ENCODE measurements at places on chromosomes 11 and 22. TPM values are rescaled to one million over a fixed set of nuclear protein-coding genes. Genes with fewer than 3 reads are reported as not detected.

GRCh38 chr11:75277991-75278790, 37.6 kb downstream of the TPBGL start:
- H3K36me3 ChIP-seq = peaks cover 71% of the 10 kb centered on the region
- no peaks in the 10 kb centered on the region for H3K27me3 ChIP-seq
- H3K4me1 ChIP-seq = peaks cover 32% of the 10 kb centered on the region

DNA sequence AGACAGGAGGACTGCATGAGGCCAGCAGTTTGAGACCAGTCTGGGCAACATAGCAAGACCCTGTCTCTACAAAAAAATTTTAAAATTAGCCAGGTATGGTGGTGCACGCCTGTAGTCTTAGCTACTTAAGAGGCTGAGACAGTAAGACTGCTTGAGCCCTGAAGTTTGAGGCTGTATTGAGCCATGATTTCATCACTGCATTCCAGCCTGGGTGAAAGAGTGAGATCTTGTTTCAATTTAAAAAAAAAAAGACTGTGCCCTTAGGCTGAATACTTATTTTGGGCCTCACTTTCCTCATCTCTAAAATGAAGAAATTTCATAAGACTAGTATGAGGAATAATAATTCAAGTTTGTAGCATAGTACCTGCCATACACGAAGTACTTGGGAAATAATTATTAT, 6.9 kb downstream of the AQP11 start:
- H3K27ac ChIP-seq = no peak overlapping the region
- H3K36me3 ChIP-seq = no peaks in the 10 kb centered on the region
- no peak overlapping the region for H3K4me3 ChIP-seq
- H3K27me3 ChIP-seq = no peaks in the 10 kb centered on the region
- no peaks in the 10 kb centered on the region for H3K4me1 ChIP-seq
- no peak for DNase-seq

DNA sequence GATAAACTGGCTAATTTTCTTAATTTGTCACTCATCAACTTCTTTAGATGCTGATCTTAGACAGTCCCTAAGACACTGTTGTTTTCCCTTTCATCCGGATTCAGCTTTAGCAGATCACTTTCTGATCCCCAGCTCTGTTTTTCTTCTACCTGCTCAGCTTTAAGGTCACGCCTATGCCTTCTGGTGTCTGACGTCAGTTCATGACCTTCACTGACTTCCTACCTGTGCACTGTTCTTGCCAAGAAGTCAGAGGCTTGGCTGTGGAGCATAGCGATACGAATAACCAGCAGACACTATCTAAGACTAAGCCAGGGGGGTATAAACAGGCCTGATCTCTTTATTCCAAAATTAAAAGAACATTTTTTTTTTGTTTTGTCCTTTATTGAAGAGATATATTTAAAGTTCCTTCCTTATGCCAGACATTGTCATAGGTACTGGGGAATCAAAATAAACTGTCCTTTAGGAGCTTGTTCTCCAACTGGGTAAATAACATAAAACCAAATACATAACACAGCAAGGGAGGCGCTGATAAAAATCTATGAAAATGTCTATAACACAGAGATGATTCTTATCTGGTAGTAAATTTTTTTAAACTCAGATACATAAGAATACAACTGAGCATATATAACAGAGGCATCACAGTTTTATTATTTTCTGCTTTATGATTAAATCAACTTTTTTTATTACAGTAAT, 352.2 kb upstream of the CTSC start:
- H3K27me3 ChIP-seq = no peaks in the 10 kb centered on the region
- no peak for DNase-seq
- H3K36me3 ChIP-seq = no peaks in the 10 kb centered on the region

DNA sequence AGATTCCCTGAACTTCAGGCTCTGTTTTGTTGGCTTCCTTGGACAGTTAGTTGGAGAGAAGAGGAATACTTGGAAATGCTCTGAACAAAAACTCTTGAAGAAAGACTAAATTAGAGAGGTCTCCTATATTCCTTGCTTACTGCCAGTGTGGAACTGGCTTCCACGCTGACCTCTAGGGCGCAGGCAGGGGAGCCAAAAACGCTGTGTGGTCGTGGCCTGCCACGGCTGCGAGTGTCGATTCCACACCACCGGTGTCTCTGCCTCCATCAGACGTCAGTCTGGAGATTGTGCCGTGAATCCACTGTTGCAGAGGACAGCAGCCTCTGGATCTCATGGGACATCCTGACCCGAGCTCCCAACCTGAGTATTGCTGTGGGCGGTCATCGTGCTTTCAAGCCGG, 37.5 kb upstream of the RAB1B start:
- H3K27me3 ChIP-seq = no peaks in the 10 kb centered on the region
- DNase-seq = no peak
- no peak overlapping the region for H3K27ac ChIP-seq
- H3K4me3 ChIP-seq = no peak overlapping the region
- peaks cover 97% of the 10 kb centered on the region for H3K36me3 ChIP-seq

DNA sequence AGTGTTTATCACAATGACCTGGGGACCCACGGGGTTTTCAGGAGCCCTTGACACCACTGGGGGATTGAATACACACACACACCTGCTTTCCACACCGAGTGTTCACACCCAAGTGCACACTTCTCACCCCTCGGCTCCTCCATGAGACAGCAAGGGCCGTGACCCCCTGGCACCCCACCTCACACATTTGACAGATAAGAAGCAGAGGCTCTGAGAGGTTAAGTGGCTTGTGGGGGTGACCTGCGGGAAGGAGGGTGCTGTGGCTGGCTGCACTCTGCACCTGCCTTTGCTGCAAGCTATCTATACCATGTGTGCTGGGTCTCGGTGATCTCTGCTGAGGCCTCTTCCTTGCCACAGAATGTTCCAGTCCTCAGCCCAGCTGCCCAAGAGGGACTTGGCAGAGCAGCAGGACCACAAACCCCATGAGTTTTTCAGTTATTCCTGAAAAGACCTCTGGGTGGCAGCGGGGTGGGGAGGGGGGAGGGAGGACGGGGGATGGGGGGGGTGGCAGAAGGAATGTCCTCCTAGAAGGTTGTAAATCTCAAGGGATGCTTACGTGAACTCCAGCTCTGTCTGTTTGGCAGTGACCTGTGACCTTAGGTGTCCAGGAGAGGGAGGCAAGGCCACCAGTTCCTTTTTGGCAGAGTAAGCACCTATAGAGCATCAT, 47.9 kb upstream of the RFPL3 start:
- no peak overlapping the region for H3K27ac ChIP-seq
- no peaks in the 10 kb centered on the region for H3K4me1 ChIP-seq

Gene DAGLA
- total RNA-seq = 3.1 TPM

- H3K4me3 ChIP-seq = no peak overlapping the region
- DNase-seq = no peak
- no peaks in the 10 kb centered on the region for H3K36me3 ChIP-seq
- H3K27ac ChIP-seq = no peak overlapping the region
- H3K4me1 ChIP-seq = no peaks in the 10 kb centered on the region
Measured at GRCh38 chr11:120698918-120699317, 187.4 kb downstream of the GRIK4 start.

DNA sequence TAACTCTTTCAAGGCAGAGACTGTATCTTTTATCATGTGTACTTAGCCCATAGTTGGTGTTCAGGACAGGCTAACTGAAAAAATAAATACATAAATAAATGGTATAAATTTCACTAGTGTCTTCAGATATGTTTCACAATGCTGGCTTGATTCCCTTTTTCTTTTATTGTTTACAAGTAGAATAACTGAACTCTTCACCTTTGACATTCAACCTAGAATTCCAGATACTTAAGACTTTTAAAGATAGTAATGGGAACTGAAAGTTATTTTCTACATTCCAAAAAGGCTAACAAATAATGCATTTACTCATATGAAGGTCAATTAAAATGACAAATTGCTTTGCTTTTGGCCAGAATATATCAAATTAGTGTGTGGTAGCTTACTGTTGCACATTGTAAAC, 411.3 kb upstream of the TENM4 start:
- no peaks in the 10 kb centered on the region for H3K27me3 ChIP-seq
- no peak overlapping the region for H3K27ac ChIP-seq
- no peaks in the 10 kb centered on the region for H3K36me3 ChIP-seq
- H3K4me3 ChIP-seq = no peak overlapping the region
- H3K4me1 ChIP-seq = no peaks in the 10 kb centered on the region

DNA sequence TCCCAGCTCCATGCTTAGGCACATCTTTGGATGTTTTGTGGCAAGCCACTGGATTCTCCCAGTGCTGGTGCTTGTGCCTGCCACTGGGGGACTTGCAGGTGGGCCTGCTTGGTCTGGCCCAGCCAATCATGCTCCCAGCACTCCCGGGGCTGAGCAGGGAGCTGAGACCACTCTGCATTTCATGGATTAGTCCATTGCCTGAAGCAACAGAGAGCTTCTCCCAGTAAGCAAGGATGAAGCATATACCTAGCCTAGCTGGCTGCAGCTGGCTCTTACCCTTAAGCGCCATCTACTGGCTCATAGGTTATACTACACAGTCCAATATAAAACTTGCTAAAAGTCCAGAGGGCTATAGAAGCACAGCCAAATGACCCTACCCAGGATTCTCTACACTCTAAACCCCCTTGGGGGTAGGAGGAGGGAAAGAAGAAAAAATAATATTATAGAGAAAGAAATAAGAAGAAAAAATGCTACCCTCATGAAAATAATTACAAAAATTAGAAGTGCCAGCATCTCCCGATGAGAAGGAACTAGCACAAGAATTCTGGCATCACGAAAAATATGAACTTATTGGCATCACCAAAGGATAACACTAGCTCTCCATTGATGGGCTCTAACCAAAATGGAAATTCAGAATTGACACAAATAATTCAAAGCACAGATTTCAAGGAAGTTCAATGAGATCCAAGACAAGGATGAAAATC, 275.3 kb downstream of the C11orf87 start:
- H3K36me3 ChIP-seq = no peaks in the 10 kb centered on the region
- no peak overlapping the region for H3K27ac ChIP-seq
- H3K4me3 ChIP-seq = no peak overlapping the region
- no peaks in the 10 kb centered on the region for H3K27me3 ChIP-seq

GRCh38 chr11:72776844-72777754, 16.7 kb downstream of the STARD10 start:
- DNase-seq = no peak
- peaks cover 39% of the 10 kb centered on the region for H3K4me1 ChIP-seq
- H3K27me3 ChIP-seq = no peaks in the 10 kb centered on the region
- no peak overlapping the region for H3K4me3 ChIP-seq
- H3K36me3 ChIP-seq = no peaks in the 10 kb centered on the region
- no peak overlapping the region for H3K27ac ChIP-seq

GRCh38 chr11:101889767-101890166, 25.0 kb upstream of the CEP126 start:
- H3K4me3 ChIP-seq = no peak overlapping the region
- H3K4me1 ChIP-seq = no peaks in the 10 kb centered on the region
- H3K27ac ChIP-seq = no peak overlapping the region
- no peaks in the 10 kb centered on the region for H3K27me3 ChIP-seq
- H3K36me3 ChIP-seq = no peaks in the 10 kb centered on the region

Gene RASD2
- total RNA-seq = 0.19 TPM

DNA sequence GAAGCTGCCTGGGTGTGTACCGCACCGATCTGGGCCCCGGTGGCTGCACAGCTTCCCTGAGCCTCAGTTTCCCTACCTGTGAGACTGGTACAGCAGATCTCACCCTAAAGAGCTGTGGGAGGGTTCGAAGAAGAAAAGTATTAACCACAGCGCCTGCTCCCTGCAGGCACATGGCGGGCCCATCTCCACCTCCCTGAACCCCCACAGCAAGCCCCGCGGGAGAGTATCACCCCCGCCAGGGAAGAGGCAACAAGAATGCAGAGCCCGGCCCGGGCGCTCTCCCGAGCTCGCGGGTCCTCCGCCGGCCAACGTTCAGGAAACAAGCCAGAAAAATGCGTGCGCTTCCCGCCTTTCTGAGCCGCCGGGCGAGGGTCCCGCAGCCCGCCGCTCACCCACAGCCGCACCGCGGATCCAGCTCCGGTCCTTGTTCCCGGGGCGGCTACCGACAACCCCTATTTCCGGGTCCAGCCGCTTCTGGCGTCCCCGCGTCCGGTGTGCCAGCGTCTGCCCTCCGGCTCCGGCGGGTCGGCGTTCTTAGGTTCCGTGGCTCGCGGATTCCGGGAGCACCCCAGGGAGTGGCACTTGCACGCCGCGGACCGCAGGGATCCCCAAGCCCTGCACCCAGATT, at the start of gene TOP3B:
Gene TOP3B (minus strand): TSS at position 450 of the 628 bp plus-strand sequence. CDS start 7,078 bp downstream, outside the sequence.
- peaks cover 10% of the 10 kb centered on the region for H3K4me1 ChIP-seq
- H3K36me3 ChIP-seq = no peaks in the 10 kb centered on the region
- peak; percentile 16 for DNase-seq
- H3K27me3 ChIP-seq = no peaks in the 10 kb centered on the region
- peak within 1 kb of the TSS; percentile 99 for H3K4me3 ChIP-seq

Gene ANGPTL5
- total RNA-seq = 0.38 TPM

DNA sequence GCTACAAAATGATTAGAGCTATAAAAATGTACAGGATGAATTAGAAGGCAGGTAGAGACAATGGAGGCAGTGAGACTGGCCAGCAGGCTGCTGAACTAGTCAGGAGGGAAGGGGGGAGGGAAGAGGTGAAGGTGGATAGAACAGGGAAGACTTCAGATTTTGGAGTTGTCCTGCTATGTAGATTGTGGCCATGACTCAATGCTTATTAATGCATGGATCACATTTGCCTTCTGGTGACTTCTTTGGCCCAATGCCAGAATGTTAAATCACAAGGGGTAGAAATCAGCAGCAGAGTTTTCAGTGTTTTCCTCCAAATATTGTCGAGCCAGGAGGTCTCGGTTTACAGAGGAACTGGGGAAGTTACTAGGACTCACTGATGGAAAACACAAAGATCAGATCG, 346.6 kb downstream of the AASDHPPT start:
- H3K27ac ChIP-seq = no peak overlapping the region
- no peaks in the 10 kb centered on the region for H3K36me3 ChIP-seq
- H3K4me3 ChIP-seq = no peak overlapping the region
- H3K27me3 ChIP-seq = no peaks in the 10 kb centered on the region
- no peak for DNase-seq

Gene MRGPRE
- total RNA-seq = not detected
